GM03348 (cell line): ENCODE measurements at places on chromosomes 7 and 10.

GRCh38 chr10:110845192-110845755 is 26.5 kb upstream of the PDCD4 start:
- no peak for DNase-seq

DNA sequence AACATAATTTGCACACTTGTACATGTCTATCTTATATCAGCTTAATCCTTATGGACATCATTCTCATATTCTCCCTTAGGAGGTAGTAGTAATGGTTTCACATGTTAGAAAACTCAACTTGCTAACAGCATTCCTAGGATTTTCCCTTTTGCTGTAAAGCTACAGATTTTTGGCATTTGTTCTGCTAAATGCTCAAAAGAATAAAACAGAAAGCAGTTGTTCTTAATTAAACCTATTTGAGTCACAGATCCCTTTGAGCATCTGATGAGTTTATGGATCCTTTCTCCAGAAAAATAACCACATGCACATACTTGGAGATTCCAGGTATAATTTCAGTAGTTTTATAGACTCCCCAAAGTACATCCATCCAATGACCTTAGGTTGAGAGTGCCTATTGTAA is 122.9 kb upstream of the BET1 start:
- DNase-seq, result peak; percentile 29

- no peak for DNase-seq
Observed at GRCh38 chr7:151774951-151775350, 102.0 kb downstream of the PRKAG2 start.

DNA sequence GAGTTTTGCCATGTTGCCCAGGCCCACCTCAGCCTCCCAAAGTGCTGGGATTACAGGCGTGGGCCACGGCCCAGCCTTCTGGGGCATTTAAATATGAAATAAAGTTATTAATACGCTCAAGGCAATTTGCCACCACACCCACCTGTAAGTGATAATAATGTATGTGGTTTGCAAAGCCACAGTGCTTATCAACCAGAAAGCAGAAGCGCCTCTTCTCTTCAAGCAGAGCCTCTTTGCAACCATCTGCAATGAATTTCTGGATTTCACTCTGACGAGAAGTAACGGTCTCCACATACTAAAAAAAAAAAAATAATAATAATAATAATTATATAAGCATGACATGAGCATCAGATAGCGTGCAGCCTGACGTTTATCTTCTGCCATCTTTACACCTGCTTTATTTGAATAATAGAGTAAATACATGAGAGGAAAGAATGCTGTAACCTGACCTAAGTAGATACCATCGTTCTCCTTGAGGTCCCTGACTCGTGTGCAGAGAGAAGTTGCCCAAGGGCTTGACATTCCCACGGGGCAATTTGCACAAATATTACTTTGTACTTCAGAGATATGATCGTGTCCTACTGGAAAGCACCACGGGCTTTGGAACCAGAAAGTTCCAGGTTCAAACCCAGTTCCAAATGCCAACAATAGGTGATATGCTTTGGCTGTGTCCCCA is 34.0 kb downstream of the BRI3 start:
- no peak for DNase-seq

- DNase-seq, result no peak
Observed at GRCh38 chr7:140619176-140619575, 21.4 kb downstream of the DENND2A start.

- DNase-seq, result no peak
Observed at GRCh38 chr10:90579602-90580242, 278.1 kb downstream of the HTR7 start.

- no peak for DNase-seq
Observed at GRCh38 chr10:91360461-91360860, 49.7 kb upstream of the HECTD2 start.

GRCh38 chr10:127243490-127244272 is 47.3 kb upstream of the INSYN2A start:
- peak; percentile 42 for DNase-seq

GRCh38 chr10:48465860-48466521 is 138.9 kb downstream of the ARHGAP22 start:
- DNase-seq, result no peak

- no peak for DNase-seq
Observed at GRCh38 chr10:43315535-43316207, 48.8 kb upstream of the RASGEF1A start.

- DNase-seq, result no peak
Observed at GRCh38 chr10:98286419-98286818, 18.4 kb upstream of the LOXL4 start.

DNA sequence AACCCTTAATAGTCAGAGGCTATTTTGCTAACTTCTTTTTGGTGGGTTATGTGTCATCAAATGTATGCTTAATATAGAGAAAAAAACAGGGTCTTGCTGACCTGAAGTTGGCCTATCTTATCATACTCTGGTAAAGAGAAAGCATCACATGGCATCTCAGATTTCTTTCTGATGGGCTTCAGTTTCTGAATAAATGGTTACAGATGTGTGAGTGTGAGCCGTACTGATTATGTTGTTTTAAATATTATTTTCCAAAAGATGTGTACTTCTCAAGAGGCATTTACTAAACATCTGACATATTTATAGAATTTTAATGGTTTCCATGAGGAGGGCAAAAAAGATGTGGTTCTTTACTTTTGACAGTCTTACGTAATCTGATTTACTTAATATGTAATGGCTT is 28.4 kb downstream of the BBS9 start:
- no peak for DNase-seq

- DNase-seq, result peak; percentile 24
Observed at GRCh38 chr7:148927123-148928045, 43.3 kb upstream of the EZH2 start.

DNA sequence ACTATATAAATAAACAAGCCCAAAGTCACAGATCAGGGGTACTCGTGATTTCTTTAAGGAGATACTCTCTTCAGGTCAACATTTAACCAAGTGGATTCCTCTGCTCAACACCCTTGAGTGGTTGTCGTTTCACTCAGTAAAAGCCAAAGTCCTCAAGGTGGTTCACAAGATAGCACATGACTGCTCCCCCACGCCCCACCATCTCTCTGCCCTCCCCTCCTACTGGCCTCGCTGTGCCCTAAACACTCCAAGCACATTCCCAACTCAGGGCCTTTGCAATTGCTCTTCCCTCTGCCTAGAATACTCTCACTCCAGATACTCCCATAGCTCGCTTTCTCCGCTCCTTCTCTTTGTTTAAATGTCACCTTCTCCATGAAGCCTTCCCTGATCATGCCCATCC is 72.1 kb upstream of the FHIP2A start:
- DNase-seq, result no peak

- no peak for DNase-seq
Observed at GRCh38 chr10:58857251-58857805, 319.1 kb upstream of the PHYHIPL start.

DNA sequence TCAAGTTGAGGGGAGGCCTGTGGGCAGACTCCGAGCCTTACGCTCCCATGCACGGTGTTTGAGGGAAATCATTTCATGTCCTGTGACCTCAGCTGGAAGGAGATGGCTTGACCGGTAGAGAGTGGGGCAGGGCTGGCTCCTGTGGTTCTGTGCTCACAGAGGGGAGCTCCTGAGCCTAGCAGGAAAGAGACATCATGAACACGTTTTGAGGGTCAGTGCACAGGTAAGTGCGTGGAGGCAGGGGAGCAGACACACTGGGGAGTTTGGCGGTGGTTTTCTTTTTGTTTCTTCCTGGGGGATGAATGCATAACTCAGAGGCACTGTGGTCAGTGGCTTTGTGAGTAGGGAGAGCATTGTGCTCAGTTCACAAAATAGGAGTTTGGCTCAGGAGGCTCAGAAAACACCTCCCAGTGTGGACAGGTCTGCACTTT is 22.5 kb downstream of the ADCY1 start:
- DNase-seq, result no peak

GRCh38 chr10:85645053-85645452 is 721.5 kb downstream of the GRID1 start:
- no peak for DNase-seq

DNA sequence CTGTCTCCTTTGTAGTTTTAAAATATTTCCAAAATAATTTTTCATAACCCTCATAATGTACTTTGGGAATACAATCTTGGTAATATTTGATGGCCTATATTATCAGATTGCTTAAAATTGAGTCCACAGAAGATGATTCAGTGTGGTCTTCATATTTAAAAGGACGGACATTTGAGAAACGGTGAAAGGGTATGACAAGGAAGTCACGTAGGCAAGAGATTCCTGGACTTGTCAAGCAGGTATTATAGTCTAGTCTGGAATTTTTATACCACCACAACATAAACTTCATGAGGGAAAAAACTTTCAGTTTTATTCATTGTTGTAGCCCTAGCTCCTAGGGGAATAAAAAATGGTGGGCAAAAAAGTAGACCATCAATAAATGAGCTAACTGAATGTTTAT is 82.3 kb downstream of the KMT2E start:
- no peak for DNase-seq
